ENCODE measurements at places on chromosomes 6 and 20.
A peak's percentile ranks its signal among the peaks of the same experiment; 100 is the strongest.

GRCh38 chr20:11895861-11896387 lies 21.8 kb upstream of the BTBD3 start:
- no peak for DNase-seq

GRCh38 chr6:16059496-16059895 lies 69.4 kb upstream of the MYLIP start:
- DNase-seq: no peak

DNA sequence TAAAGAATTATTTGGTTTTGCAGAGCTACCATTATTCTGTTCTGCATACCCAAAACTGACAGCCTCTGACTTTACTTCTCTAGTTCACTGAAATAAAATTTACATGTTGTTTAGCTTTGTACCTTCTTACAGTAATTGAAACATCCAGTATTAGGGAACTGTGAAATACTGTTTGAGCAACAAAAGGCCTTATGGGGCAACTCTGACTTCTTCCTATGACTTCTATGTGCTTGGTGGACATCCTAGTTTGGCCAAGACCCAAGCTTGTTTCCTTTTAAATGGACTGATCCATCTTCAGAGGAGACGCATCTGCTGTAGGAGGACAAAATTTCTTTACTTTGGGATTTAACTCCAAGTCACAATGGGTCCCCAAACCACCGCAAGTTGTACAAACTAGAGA lies 44.7 kb downstream of the NR2E1 start:
- DNase-seq: no peak

- DNase-seq: no peak
These were observed 315.1 kb downstream of the THBS2 start for GRCh38 chr6:168938546-168938945.

GRCh38 chr6:137315081-137315480 lies 95.9 kb upstream of the IFNGR1 start:
- no peak for DNase-seq

DNA sequence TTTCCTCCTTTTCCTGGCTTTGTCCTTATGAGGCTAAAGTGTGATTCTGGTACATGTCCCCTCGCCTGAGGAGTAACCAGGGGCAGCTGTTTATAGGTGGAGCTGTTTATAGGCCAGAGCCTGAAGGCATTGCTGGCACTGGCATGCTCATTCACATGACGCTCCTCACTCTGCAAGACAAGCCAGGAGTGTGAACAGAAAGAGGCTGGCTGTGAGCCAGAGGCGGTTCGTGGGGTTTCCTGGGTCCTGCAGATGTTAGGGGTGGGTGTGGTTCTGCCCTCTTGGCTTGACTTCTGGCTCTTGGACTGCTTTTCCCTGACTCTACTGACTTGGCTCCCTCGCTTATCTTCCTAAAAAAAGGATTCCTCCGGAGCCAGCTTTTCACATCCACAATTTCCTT lies 12.8 kb upstream of the MDFI start:
- no peak for DNase-seq

DNA sequence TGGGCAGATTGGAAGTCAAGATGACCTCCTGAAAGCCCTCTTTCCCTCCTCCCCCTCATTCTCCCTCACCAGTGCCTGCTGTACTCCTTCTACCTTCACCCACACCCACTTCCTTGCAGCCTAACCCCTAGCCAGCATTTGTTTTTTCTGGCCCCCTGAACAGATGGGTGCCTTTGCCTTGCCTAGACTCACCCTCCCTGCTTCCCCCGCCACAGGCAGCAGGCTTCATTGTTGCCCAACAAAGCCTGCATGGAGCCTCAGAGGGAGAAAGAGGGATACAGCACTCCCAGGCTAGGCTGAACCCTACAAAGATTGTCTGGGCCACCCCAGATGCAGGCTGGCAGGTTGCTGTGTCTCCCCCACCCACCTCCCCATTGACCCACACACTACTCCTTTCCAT lies 2.7 kb downstream of the MOCS1 start:
- DNase-seq: no peak

GRCh38 chr20:12044969-12045368 lies 127.3 kb downstream of the BTBD3 start:
- no peak for DNase-seq

- no peak for DNase-seq
These were observed 465.5 kb upstream of the HTR1E start for GRCh38 chr6:86471791-86472190.

- DNase-seq: no peak
These were observed 48.9 kb downstream of the DEK start for GRCh38 chr6:18215436-18215835.

DNA sequence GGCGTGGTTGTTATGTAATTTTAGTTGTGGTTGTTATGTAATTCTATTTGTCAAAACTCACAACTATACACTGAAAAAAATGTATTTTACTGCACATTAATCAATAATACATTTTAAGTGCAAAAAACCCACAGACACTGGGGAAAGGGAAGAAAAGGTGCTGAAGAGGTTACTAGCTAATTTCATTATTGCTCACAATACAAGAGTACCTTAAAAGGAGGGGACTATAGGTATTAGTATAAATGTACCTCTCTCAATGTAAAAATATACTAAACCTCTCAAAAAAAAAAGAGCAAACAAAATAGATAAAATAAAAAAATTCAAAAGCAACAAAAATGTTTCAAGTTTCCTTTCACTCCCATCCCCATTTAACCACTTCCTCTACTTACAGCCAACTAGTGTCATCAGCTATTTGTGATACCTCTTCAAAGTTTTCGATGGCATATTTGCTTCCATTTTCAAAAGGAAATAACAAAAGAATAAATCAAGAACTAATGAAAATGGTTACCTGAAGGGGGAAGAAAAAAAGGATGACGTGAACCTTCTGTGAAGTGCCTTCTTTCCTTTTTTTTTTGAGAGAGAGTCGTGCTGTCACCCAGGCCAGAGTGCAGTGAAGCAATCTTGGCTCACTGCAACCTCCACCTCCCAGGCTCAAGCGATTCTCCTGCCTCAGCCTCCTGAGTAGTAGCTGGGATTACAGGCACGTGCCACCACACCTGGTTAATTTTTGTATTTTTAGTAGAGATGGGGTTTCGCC lies 30.2 kb downstream of the RANBP9 start:
- DNase-seq: no peak

- no peak for DNase-seq
These were observed 1.2 kb downstream of the LINC00237 start for GRCh38 chr20:21104921-21105320.

GRCh38 chr6:167748458-167749379 lies 78.0 kb upstream of the AFDN start:
- DNase-seq: no peak

GRCh38 chr6:12280902-12281301 lies 9.3 kb upstream of the EDN1 start:
- DNase-seq: no peak

GRCh38 chr6:41587131-41587879 lies 41.1 kb downstream of the FOXP4 start:
- no peak for DNase-seq

- DNase-seq: no peak
These were observed 32.9 kb downstream of the FOXF2 start for GRCh38 chr6:1422290-1422689.

GRCh38 chr20:23159947-23160318 lies 73.8 kb upstream of the CD93 start:
- no peak for DNase-seq

DNA sequence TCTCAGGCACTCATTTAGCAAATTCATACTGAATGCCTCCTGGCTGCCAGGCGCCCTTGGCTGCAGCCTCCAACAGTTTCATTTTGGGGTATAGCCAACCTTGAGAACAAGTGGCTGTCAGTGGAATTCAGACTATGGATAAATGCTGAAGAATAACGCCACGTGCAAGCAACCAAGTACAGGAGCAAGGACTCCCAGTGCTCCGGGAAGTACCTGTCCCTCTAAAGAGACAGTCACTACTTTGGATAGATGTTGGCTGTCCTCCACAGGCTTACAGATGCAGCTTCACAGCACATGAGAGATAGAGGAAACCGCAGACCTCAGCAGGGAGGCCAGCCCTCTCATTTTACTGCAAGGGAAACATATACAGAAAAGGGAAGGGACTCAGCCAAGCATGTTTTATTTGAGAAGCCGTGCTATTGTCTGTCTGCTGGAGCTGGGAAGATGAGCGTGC lies 658.2 kb downstream of the PTPRT start:
- no peak for DNase-seq

- no peak for DNase-seq
These were observed 72.7 kb downstream of the ELOVL4 start for GRCh38 chr6:79874531-79875134.

GRCh38 chr20:1646975-1647431 lies 10.6 kb downstream of the SIRPG start:
- no peak for DNase-seq

DNA sequence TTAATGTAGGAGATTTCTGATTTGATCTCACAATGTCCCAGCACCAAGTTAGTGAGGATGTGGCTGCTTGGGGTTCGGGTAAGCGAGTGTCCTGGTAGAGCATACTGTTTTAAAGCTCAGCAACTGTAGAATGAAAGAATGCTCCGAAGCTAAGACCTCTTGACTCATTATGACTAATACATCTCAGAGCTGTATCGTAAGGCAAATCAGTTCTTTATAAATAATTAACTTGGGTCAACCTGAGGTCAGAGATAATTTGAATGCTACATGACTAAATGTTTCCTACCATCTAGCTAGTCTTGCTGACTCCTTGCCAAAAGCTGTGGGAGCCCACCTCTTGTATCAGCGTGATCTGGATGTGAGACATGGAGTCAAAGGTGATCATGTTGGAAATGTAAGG lies 128.8 kb upstream of the PDE7B start:
- peak; percentile 33 for DNase-seq

DNA sequence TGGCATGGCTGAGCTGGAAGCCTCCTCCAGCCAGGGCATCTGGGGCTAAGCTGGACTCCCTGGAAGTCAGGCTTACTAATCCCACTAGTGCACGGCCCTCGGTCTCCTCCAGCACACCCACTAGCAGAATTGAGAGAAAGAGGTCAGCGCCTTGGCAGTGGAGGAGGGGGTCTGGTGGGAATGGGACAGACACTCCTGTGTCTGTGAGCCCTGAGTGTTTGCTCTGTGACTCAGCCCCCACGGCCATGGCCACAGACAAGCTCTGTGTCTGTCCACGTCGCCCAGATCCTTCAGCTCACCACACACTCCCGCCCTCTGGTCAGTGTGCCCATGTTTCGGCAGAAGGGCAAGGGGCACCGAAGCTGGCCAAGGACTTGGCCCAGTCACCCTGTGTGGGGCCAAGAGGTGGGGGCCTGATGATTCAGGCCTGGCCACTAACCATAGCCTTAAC lies 8.8 kb downstream of the MDFI start:
- DNase-seq: no peak

DNA sequence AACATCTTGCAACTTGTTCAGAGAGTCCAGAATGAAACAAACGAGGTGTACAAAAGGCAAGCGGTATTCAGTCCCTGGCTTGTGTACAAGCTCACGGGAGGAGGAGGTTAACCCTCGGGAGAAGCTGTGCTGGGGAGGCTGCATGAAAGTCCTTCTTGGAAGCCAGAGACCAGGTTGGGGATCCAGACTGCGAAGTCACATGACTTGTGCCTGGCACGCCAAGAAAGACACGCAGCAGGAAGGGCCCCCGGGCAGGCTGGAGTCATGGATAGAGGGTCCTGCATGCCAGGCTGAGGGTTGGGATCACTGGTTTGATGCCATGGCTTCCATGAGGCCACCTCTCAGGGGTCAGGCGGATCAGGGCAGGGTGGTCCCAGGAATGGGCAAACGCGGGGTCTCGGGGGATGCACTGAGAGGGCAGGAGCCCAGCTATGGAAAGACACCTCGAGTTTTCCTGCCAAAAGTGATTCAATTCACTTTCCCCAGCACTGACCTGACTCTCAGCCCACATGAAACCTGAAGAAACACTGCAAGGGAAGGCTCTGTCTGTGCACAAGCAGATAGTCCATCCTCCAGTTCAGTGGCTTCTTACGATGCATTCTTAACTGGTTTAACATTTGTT lies 79.4 kb downstream of the DLL1 start:
- DNase-seq: no peak

- no peak for DNase-seq
These were observed 210.8 kb downstream of the ARHGAP18 start for GRCh38 chr6:129498950-129499842.

DNA sequence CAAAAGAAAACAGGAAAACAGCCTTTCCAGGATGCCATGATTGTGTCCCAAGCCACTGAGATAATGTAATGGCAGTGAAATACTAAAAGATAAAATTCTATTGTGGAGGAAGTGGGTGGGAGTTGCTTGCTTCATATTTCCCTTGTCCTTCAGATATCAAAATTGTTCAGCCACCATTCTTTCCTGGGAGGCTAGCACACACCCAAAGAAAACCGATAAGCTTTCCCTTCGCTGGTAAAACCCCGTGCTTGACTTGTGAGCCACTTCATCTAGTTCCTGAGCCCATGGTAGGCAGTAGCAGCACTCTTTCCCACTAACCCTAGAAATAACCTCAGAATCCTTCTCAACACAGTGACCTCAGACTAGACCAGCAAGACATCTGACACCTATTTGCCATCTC lies 357.4 kb upstream of the PLCB4 start:
- no peak for DNase-seq

DNA sequence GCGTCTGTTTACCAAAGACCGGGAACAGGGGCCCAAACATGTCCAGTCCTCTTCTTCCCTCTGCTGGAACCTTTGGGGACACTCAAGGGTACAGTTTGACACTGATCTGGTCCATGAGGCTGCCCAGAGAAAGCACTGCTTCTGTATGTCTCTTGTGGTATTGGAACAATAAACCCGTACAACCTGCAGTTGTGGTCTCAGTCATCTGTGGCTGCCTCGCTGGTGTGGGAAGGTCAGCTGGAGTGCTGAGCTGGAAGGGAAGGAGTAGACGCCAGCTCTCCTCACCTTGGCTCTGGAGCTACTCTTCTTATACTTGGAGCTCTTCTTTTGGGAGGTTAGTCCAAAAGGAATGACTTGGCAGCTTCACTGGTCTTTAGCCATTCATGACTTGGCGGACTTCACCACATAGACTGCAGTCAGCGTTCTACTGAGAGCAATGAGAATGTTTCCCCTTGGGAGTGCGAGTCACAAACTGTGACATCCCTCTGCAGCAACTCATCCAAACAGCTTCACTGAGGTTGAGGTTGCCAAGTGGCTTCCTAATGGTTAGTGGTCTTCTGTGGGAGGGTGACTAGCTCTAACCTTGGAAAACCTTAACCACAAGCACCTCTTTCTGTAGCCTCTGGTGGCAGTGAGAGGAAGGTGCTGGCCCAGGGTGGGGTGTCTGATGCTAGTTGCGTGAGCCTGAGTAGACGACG lies 81.2 kb downstream of the ASXL1 start:
- peak; percentile 21 for DNase-seq

- no peak for DNase-seq
These were observed 22.1 kb upstream of the TENT5A start for GRCh38 chr6:81774542-81774941.

- no peak for DNase-seq
These were observed 186.7 kb upstream of the VGLL2 start for GRCh38 chr6:117078624-117079023.

- no peak for DNase-seq
These were observed 6.4 kb upstream of the ABHD16B start for GRCh38 chr20:63854766-63855362.

All from activated CD4-positive, alpha-beta T cell treated with anti-CD3 and anti-CD28 coated beads, Interleukin-2, amount 50 U/mL, for 24 hours (primary cell).